ENCODE measurements at places on chromosomes 2 and 18. TPM values are rescaled to one million over a fixed set of nuclear protein-coding genes. Genes with fewer than 3 reads are reported as not detected.

The SULT1C4 gene
- total RNA-seq, result not detected

The BMP10 gene
- not detected for total RNA-seq

The ANKRD30B gene
- not detected for total RNA-seq

The REG1B gene
- total RNA-seq, result not detected

Data from activated naive CD4-positive, alpha-beta T cell treated with anti-CD3 and anti-CD28 coated beads, Interleukin-2, amount 10 ng/mL, durations not matched to agents 5 hours and 36 hours (primary cell).